Activated T-helper 1 cell treated with anti-CD3 and anti-CD28 coated beads, Interleukin-12 subunit alpha, Interleukin-12 subunit beta, Interleukin-2, Interleukin-4 antibody, amounts not matched to agents 30 ng/mL and 10 ng/mL and 1 ng/mL, durations not matched to agents 14 hours and 24 hours and 36 hours (primary cell): ENCODE measurements at places on chromosomes 4 and X.

DNA sequence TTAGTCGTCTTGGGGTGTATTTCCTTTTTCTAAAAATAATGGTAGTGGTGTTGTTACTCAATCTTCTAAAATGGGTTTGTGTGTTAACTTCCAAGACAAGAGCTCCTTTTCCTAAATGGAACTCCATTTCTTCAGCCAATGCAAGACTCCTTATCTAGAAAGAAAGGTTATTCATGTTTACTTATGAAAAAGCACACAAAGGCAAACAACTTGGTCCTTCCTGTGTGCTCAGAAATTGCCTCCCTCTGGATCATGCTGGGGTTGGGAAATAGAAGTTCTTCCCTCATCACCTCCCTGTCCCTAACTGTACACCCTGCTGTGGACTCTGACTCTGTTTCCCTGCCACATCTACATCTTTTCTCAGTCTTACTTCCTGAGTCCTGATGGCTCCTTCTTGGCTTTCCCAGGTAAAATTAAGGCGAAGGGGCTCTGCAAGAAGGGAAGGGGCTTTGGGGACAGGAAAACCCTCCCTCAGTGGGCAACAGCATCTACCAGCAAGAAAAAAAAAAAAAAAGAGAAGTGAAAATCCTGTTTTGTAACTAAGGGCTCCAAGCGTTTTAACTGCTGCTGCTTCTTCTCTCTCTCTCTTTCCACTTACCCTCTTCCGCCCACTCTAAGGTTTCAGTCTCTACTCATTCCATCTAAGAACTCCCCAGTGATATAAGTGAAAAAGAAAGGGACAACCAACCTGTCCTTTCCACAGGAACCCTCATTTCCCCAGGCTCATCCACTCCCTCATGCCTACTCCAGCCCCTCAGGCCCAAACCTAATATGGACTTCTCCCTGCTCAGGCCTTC, 19.8 kb upstream of the TASL start:
- DNase-seq, result no peak

- peak; percentile 34 for DNase-seq
These were observed 18.2 kb upstream of the TNIP3 start for GRCh38 chr4:121182296-121182695.

DNA sequence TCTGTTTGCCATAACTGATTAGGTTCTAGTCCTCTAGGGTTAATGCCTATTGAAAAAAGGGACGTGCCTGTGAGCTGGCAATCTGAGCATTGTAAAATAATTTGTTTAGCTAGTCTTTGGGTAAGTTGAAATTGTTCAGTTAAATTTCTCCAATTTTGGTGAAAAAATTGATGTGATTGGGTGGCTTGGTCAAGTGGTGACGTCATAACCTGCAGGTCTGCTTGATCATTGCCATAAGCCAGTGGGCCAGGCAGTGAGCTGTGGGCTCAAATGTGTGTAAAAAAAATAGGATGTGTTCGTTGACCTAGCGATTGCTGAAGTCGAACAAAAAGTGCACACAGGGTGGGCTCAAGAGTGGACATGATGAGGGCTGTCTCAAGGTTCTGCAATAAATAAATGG, 193.3 kb downstream of the ZC4H2 start:
- DNase-seq, result no peak

DNA sequence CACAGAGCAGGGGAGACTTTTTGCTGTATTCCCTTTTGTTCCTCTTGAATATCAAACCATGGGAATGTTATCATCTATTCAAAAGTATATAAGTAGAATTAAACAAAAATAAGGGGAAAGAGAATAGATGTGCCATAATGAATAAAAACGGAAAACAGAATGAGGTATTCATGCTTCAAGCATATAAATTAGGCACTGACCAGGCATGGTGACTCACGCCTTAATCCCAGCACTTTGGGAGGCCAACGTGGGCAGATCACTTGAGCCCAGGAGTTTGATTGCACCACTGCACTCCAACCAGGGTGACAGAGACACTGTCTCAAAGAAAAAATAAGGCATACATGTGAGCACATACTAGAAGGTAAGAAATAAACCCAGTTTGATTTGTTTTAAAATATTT, 16.3 kb upstream of the NEUROG2 start:
- DNase-seq, result no peak

GRCh38 chr4:35399912-35400311, 844.4 kb downstream of the ARAP2 start:
- DNase-seq, result no peak

DNA sequence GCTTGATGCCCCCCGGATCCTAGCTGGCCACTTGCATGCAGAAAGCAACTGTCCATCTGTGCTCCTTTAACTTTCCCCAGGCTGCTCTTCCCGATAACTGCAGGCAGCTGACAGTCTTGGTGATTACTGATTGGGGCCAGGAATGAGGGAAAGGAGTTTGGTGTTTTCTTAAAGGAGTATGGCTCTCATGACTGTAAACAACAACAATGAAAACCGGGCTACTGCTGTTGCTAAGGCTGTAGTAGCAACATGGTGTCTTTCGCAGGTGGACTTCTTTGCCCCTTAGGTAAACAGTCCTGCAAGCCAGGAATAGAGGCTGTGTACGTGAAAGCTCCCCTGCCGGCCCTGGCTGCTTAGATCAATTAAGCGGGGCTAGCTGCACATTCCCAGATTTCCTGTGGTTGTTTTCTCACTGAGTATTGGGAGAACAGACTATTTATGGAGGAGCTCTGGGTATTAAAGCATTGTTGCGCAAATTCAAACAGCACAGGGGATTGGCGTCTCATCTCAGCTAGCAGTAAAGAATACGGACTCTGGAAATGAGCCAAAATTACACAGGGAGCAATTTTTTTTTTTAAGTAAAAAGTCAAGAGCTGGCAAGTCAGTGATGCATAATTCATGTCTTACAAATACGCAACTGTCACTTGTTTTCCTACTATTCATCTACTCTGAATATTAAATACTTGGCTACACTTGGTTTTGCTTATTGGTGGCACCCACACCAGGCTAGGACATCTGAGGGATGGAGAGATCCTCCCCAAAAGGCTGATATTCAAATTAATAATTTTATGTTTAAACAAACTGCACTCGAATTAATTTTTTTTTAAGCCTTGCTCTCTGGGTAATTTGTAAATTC, 61.6 kb upstream of the NAP1L5 start:
- DNase-seq, result no peak

GRCh38 chr4:162499478-162499877, 335.7 kb upstream of the FSTL5 start:
- no peak for DNase-seq

GRCh38 chr4:152591396-152591795, 55.5 kb upstream of the FBXW7 start:
- peak; percentile 7 for DNase-seq

DNA sequence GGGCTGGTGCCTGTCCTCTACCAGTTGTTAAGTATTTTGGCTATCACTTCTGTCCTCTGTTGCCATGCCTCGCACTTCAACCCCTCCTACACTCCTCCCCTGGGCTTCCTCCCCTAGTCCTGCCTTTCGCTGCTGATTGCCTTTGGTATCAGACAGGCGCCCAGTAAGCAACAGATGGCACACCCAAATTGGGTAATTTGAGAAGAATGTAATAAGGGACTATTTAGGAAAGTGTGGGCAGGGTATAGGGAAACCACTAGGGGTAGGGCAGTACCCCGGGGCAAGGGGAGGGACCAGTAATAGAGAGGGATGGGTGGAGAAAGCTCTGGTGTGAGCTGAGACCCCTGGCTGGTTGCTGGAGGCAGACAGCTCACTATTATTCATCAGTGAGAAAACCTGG, 172.7 kb upstream of the USP9X start:
- no peak for DNase-seq

DNA sequence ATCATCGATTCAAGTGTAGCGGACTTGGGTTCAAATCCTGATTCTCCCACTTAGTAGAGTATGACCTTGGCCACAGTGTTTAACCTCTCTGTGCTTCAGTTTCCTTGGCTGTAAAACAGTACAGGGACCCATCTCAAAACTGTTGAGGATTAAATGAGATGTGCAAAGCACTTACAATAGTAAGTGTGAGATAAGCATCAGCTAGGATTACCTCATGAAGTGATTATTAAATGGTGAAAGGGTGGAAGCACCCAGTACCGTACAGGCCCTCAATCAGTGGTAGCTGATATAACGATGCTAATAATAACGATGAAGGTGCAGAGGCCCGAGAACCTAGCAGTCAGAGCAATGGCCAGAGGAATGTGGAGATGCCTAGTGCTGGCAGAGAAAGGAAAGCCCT, 45.1 kb downstream of the PRPS1 start:
- no peak for DNase-seq

GRCh38 chr4:188143731-188144130, 4.5 kb downstream of the TRIML1 start:
- no peak for DNase-seq

DNA sequence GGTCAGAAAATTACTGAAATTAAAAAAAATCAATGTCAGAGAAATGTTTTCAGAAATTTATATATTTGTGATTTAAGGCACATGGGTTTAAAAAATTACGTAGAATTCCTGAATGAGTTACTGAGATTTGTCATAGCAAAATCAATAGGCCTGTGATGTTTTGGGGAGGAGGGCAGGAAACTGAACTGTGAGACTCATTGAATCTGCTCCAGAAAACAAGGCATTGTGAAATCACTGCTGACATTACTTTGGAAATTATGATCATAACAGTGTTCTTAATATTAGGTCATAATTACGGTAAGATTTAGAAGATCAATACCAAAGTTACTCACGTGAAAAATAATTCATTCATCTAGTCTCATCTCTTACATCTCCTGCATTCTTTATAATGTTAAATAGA, 5.3 kb downstream of the FGF5 start:
- no peak for DNase-seq

DNA sequence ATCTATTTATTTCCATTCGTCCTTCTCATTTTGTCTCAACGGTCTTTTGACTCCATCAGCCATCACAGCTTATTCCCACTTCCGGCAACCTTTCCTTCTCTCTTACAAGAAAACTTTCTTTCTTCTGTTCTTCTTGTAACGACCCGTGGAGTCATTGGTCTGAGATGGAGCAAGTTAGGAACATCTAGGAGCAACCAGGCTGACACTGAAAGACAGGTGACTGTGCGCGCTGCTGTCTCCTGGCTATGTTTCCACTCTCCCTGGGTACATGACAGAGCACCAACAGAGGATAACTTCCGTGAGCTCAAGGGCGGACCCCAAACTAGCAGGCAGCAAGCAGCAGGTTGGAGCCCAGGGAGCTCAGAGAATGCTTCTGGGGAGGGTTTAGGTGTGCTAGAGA, 2.5 kb downstream of the FGF5 start:
- DNase-seq, result no peak

DNA sequence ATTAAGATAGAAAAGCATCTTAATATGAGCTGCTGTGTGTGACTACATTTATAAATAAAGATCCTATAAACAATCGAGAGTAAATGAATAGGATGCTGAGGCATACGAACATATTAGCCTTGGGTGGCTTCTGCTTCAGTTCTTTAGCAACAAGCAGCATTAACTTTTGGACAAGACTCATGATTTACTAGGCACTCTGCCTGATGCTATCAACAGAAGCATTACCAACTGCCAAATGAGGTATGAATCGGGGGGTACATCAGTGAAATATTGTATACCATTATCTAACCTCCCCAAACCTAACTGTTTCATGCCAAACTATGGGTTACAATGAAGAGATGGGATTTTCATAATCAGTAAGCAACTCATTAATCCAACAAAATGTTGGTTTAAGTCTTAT, 113.1 kb downstream of the RAB28 start:
- DNase-seq, result no peak

DNA sequence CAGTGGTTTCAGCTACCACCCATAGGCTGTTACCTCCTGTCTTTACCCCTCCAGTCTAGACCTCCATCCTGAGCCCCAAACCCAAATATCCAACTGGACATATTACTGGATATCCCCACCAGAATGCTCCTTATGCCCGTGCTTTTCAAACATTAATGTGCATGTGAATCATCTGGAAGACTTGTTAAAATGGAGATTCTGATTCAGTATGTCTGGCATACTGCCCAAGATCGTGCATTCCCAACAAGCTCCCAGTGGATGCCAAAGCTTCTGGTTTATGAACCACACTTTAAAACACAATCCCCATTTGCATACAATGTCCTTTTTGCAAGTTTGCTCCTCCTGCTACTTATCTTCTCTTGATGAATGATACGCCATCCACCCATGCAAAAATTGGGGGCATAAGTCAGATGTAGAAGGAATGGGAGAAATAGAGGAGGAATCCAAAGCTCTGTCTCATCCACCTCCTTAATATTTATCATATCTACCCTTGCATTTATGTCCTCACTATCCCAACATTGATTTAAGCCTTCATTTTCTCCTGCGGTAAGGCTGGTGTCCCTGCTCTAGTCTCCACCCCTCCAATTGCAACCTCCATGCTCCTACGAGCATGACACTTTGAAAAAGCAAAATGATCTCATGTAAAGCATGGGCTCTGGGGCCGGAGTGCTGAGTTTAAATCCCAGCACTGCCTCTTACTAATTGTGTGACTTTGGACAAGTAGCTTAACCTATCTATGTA, 7.4 kb upstream of the PGRMC1 start:
- DNase-seq, result no peak

GRCh38 chr4:36256398-36256891, 12.1 kb upstream of the ARAP2 start:
- no peak for DNase-seq
